ENCODE measurements at places on chromosomes 16 and 17.

DNA sequence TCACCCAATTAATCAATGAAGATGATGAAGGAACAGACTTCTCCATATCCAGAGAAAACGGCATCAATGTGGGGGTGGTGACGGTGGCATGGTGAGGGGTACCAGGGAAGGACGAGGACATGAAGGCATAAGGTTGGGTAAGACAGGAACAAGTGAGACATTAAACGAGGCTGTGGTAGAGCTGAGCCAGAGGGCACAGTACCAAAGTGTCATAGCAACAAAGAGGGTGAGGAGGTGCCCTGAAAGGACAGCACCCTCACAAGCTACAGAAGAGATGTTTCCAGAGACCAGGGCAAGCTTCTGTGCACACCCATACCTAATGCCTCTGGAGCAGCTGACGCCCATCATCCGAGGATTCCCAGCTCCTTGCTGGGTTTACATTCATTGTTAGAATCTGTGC lies 57.5 kb upstream of the TRAP1 start:
- no peak for DNase-seq

GRCh38 chr17:2068519-2069051 lies 13.7 kb downstream of the HIC1 start:
- DNase-seq: peak; percentile 79

- peak; percentile 79 for DNase-seq
Measured at GRCh38 chr16:85187002-85187401, 74.7 kb upstream of the CIBAR2 start.

DNA sequence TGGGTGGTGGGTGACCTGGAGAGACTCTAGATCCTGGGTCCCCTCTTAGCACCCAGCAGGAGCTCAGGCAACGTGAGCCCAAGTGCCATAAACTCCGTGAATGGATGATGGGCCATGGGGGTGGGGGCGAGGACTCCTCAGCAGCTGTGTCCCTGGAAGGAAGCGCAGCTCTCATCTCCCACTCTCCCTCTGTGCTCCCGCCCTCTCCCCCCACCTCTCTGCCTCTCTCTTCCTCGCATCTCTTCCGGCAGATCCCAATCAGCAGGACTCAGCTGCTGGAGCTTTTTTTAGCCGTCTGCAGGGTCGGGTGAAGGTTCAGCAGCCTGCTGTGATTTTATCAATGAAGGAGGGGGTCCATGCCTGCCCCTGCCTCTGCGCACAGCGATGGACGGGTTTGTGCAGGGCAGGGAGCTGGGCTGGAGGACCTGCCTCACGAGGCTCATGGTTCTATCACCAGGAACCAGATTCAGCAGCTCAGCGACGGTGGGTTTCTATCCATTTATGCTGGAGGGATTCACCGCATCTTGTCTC lies 8.3 kb downstream of the CCR7 start:
- DNase-seq: no peak

DNA sequence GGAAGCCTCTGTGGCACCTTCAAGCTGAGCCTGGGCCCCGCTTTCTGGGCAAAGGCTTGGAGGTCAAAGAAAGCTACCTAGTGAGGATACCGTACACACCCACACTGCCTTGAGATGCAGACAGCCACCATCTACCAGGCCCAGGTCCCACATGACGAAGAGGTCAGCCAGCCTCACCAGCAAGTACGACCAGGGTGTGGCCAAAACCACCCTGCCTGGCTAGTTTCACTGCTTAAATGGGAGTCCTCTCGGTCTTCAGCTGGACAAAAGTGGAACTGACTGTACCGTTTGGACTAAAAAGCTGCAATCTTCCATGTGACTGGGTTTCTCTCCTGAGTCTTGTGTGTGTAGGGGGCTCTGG lies 21.6 kb downstream of the VASN start:
- DNase-seq: peak; percentile 48

DNA sequence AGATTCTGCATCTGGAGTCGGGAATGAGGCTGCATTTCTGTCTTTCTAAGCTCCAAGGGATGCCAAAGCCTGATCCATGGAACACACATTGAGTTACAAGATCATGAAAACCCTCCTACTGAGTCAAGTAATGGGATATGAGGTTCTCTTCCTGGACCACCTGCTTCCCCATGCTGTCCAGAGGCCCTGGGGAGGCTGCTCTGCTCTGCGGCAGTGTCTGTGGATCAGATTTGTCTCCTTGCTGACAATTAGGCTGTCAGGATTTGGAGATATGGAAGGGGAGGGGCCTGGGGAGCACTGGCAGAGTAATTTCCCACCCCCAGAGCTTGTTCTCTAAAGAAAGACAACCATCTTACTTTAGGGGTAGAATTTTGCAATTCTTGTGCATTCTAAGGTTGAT lies 33.0 kb downstream of the C16orf95 start:
- DNase-seq: no peak

DNA sequence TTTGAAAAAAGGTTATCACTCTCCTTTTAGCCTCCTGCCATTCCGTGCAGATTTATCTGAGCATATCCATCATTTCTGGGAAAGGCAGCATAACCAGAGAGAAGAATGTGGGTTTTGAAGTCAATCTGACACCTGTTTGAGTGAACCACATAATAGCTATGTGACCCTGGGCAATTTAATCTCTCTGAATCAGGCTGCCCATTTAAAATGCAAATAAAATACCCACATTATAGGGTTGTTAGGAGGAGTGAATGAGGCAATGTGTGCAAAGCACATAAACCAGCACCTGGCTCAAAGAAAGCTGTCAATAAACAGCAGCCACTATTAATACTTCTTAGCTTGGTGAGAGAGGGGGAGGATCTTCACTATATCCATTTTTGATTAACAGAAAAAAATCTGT lies 88.0 kb downstream of the CACNG1 start:
- no peak for DNase-seq

GRCh38 chr16:1434644-1435592 lies 4.0 kb downstream of the PERCC1 start:
- DNase-seq: no peak

Data from EH (cell line).